ENCODE measurements at places on chromosomes 4 and X.

GRCh38 chr4:31408121-31408520, 688.0 kb downstream of the PCDH7 start:
- no peak for DNase-seq

DNA sequence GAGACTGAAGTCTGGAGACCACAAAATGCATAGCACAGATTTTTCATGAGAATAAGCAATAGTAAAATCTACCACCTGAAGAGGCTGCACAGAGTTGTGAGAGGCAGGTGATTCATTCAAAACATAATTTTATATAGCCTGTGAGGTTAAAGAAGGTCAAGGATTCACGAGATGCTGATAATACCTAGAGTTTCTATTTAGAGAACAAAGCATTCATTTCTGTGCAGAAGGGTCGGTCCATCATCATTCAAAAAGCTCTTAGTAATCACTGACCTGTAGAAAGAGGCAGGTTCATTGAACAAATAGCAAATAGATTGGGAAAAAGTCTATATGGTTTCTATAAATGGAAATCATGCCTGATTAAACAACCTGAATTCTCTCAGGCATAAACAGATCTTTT, 26.6 kb downstream of the GABRB1 start:
- DNase-seq, result no peak

DNA sequence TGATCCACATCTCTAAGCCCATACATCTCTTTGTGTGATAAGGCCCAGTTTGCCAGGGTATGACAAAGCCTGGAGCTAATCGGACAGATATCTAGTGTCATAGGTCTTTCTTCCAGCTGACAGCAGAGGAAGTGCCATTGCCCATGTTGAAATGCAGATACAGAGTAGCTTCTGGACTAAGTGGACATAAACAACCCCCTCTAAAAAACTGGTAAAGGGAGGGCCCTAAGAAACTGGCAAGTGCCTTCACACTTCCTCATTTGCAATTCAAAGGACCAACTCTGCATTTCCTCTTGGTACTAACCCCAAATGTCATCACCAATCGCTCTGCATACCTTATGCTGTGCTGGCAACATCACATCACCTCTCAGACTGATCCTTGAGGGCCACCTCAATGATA, 20.8 kb downstream of the ARHGEF6 start:
- DNase-seq, result no peak

GRCh38 chrX:12950851-12951594, 23.9 kb upstream of the TMSB4X start:
- peak; percentile 47 for DNase-seq

DNA sequence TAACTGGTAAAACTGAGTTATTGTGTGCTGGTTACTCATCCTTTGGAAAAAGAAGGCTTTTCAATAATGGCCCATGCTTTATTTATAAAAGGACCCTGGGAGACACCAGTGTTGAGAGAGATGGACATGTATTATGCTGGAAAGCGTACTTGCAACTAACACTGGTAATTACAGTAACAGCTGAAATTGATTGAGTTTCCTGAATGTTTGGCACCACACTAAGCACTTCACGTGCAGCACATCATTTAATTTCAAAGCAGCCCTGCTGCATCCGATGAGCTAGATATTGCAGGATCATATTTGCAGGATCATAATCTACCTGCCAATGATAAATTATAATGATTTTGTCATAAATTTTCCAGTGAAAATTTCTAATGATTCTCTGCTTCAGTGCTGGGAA, 81.5 kb downstream of the QRFPR start:
- DNase-seq, result no peak

GRCh38 chr4:149896432-149896831, 80.8 kb upstream of the IQCM start:
- no peak for DNase-seq

DNA sequence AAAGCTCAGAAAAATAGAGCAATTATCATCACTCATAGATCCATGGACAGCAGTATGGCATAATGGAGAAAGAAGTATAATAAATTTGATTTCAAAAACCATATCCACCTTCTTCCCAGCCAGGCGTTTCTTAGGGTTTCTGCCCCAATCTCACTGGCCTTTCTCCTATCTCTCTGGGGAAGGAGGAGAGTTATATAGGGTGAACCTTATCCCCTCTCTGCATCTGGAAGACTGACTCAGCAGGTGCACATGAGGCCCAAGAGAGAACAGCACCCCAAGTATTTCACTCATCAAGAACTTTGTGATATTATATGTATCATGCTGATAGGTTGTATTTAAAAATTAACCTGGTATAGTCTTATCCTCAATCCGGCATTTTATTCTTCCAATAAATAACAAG, 318.8 kb upstream of the RASGEF1B start:
- no peak for DNase-seq

DNA sequence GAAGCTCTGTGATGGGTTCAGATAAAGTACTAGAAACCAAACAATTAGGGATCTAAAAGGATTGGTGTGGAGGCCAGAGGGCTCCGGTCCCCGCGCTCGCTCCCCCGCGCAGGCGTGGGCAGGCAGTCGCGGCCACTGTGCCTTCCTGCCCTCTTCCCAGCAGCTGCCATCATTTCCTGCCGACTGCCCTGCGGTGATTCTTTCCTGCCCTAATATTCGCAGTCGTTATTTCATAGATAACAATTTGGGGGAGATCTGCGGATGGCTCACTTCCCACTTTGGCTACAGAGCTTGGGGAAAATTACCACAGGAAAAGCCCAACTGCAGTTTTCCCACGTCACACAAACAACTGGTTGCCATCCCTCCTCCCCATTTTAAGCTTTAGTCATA, 2.2 kb downstream of the GRIA2 start:
- no peak for DNase-seq

GRCh38 chrX:101357166-101357795, 8.7 kb upstream of the TIMM8A start:
- peak; percentile 31 for DNase-seq

DNA sequence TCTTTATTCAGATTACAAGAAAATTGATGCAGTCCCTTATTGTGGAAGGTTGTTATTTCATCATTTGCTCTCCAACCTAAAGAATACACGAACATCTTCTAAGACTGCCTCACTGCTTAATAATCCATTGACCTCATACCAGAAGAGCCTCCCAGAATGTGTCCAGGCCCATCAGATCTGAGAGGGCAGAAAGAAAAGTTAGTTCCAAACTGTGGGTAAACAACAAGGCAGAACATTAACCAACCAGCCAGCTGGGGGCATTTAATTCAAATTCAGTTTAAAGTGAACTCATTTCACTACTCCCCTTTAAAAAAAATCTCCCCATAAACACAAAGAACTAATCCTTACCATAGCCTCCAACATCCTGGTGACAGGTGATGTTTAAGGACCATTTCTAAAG, 13.8 kb downstream of the GPC4 start:
- DNase-seq, result no peak

GRCh38 chr4:81635739-81636138, 164.0 kb upstream of the RASGEF1B start:
- no peak for DNase-seq

DNA sequence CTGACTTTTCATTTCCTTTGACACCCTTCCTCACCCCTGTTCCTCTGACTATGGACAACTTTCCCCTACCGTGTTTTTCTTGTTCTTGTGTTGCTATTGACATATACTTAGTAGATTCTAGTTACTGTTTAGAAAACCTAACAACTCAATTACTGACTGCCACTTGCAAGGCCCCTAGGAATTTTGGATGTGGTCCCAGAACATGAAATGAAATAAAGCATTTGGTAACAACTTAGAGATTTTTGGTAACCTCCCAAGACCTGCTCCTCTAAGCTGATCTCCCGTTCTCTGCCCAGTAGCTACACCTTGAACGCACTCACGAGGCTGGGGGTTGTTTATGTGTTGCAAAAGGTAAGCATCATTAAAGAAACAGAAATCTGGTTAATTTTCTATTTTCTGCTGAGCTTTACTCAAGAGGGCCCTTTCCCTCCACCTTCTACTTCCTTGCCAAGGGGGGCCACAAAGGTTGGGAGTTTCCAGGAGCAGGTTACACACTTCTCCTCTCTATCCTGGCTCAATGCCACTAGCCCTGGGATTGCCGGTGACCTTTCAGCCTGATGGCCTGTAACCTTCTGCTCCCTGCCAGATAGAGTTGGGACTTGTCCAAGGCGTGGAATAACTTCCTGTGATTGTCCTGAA, 20.5 kb downstream of the GAB3 start:
- no peak for DNase-seq

GRCh38 chr4:8817813-8818062, 53.9 kb downstream of the HMX1 start:
- no peak for DNase-seq

- DNase-seq, result no peak
Measured at GRCh38 chr4:111595456-111595855, 549.8 kb upstream of the FAM241A start.

- no peak for DNase-seq
Measured at GRCh38 chr4:76892601-76893000, 5.3 kb downstream of the SOWAHB start.

GRCh38 chr4:107391009-107391629, 328.9 kb downstream of the PAPSS1 start:
- DNase-seq, result no peak

- DNase-seq, result peak; percentile 22
Measured at GRCh38 chr4:123390846-123391456, 5.6 kb upstream of the SPRY1 start.

DNA sequence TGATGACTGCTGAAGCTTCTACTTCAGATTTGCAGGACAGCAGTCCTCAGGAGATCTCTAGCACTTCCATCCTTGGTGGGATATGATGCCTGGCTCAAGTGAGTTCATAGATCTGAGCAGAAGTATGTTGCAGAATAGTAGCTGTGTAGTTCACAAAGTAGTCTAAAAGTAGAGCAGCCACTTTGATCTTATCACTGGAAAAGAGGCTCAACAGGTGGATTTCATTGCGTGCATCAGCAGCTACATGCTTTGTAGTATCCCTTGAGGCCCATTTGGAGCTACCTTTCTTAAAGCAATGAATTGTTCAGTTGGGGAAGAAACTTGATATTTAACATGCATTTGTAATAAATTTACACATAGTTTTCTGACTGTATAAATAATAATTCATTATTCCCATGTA, 29.9 kb downstream of the BEX3 start:
- no peak for DNase-seq

- no peak for DNase-seq
Measured at GRCh38 chrX:13419918-13420317, 100.1 kb upstream of the ATXN3L start.

GRCh38 chr4:7121866-7122653, 54.2 kb upstream of the GRPEL1 start:
- no peak for DNase-seq

DNA sequence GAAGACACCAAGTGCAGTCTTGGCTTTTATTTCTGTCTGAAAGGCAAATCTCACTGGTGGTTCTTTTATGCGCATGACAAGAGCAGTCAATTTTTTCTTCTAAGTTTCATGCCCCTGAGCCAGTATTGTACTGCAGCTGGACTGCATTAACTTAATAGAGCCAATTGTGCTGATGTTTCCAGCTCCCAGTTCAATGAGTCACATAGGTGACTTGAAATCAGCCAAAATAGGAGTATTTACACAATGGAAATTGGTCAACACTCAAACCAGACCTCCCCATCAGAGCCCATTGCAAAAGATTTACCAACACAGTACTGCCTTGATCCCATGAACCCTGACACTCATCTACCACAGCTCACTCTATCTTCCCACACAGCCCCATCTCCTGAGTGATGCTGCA, 100.3 kb upstream of the GUCY1A1 start:
- DNase-seq, result no peak

DNA sequence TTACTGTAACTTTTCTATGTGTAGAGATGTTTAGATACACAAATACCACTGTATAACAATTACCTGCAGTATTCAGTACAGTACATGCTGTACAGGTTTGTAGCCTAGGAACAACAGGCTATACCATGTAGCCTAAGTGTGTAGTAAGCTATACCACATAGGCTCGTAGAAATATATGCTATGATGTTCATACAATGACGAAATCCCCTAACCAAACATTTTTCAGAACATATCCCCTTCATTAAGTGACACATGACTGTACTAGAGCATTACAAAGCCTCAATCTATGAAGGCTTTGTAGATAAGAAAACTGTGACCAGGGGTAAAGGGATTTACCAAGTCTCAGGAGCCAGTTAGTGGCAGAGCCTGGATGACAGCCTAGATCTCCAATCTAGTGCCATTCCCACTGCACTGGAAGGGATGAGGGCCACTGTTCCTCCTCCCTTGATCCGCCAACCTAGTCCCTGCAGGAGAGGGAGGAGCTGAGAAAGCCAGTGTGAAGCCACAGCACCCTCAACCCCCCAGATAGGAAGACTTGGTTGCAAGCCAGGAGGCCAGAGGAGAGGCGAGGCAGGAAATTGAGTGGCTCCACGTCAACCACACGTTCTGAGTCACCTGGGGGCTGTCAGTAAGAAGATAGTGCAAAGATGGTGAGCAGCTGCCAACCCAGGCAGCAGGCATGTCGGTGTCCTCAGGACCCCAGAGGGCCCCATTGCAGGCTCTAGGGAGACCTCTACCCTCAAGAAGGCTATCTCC, 227.7 kb downstream of the BCOR start:
- DNase-seq, result no peak

- DNase-seq, result no peak
Measured at GRCh38 chrX:41192880-41193279, 107.6 kb downstream of the USP9X start.

GRCh38 chrX:39149761-39150160, 348.5 kb downstream of the MID1IP1 start:
- no peak for DNase-seq

- DNase-seq, result no peak
Measured at GRCh38 chr4:139331185-139331584, 28.9 kb upstream of the NDUFC1 start.

DNA sequence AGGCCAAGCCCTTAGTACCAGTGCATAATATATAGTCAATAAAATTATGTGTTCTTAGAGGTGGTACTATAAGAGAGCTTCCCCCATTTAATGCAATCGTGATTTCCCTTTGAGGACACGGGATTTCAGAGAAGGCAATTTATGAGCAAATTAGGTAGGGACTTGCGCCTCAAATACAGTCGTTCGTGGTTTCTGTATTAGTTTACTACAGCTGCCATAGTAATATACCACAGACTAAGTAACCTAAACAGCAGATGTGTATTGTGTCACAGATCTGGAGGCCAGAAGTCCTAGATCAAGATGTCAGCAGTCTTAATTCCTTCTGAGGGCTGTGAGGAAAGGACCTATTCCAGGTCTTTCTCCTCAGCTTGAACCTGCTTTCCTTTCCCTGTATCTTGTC, 1.5 kb upstream of the PUDP start:
- DNase-seq, result no peak

DNA sequence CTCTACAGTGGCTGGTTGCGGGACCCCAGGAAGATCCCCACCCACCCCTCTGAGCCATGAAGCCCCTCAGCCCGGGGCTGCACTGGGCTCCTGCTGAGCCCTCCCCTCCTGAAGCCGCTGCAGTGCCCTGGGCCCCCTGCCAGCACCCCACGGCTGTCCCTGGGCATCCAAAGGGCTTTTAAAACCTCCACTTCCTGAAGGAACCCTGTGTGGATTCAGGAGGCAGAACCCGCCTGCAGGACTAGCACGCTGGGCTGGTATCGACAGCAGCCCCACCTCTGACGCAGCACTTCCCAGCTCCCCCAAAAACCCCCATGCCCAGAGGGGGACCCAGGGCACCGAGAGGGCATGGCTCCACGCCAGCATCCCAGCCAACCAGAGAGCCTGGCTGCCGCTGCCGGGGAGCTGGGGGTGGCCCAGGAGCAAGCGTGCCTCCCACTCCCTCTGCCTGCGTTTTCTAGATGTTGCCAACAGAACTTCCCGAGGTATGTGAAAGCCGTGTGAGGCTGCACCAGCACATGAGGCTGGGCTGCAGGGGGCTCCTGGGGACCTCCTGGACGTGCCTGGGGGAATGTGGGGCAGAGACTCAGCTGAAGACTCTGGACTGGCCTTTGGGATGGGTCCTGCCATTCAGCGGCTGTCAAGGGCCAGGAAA, 6.3 kb downstream of the MXD4 start:
- no peak for DNase-seq

Data from SK-N-DZ (cell line).